ENCODE measurements at places on chromosomes 3 and 15. TPM values are rescaled to one million over a fixed set of nuclear protein-coding genes. Genes with fewer than 3 reads are reported as not detected.

The NOX5 gene
- 1.1 TPM for total RNA-seq

The ROBO2 gene
- not detected for total RNA-seq

The CYP8B1 gene
- total RNA-seq = not detected

The DNASE1L3 gene
- not detected for total RNA-seq

The TGM5 gene
- not detected for total RNA-seq

The STRA6 gene
- total RNA-seq = 3.5 TPM

The NANOGP8 gene
- total RNA-seq = not detected

The RARRES1 gene
- total RNA-seq = 1.8 TPM

The NTRK3 gene
- 0.86 TPM for total RNA-seq

The KIF23 gene
- total RNA-seq = 73.1 TPM

The SLC51A gene
- total RNA-seq = not detected

The RASL12 gene
- total RNA-seq = not detected

The WNT5A gene
- 113 TPM for total RNA-seq

The CELSR3 gene
- 5.2 TPM for total RNA-seq

The AGBL1 gene
- not detected for total RNA-seq

The PPIB gene
- total RNA-seq = 1,026 TPM

The AQR gene
- 16.1 TPM for total RNA-seq
